Dermis blood vessel endothelial cell (primary cell): ENCODE measurements at places on chromosomes 1 and 21. TPM values are rescaled to one million over a fixed set of nuclear protein-coding genes. Genes with fewer than 3 reads are reported as not detected.
A peak's percentile ranks its signal among the peaks of the same experiment; 100 is the strongest.

CD1D gene
- not detected in 2 replicates for total RNA-seq

FALEC gene
- not detected in 2 replicates for total RNA-seq

DNA sequence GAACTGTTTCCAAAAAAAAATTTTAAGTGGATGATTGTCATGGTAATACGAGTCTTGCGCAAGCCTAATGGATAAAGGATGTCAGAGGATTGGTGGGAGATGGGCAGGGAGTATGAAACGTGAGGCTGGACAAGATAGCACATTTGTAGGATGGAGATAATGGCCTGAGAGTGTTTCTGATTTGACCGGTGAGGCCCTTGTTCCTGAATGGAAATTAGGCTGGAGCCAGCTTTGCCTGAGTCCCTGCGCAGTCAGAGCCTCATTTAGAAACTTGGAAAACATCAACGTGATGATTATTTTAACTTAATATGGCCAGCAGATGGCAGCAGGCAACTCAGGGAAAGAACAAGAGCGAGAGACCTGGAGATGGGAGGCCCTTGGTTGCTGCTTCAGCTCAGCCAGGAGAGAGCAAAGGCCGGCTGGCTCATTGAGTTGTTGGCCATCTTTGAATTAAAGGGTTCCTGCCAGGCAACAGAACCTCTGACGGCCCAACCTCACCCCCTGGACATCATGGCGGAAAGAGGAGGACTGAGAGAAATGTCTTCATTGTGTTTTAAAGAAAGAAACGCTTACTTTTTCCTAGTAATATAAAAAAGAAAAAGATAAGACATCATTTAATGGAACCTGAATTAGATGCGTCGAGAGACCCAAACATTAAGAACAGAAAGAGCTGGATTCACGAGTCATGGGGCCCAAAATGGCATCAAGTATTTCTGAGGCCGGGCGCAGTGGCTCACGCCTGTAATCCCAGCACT lies 80.3 kb downstream of the SELENOF start:
- peak; percentile 90 for DNase-seq

OR10K2 gene
- not detected in 2 replicates for total RNA-seq

- peak; percentile 23 for DNase-seq
Measured at GRCh38 chr1:21342961-21343838, 52.9 kb upstream of the ECE1 start.

CFH gene
- 56.6 and 74.4 TPM in 2 replicates for total RNA-seq

DNA sequence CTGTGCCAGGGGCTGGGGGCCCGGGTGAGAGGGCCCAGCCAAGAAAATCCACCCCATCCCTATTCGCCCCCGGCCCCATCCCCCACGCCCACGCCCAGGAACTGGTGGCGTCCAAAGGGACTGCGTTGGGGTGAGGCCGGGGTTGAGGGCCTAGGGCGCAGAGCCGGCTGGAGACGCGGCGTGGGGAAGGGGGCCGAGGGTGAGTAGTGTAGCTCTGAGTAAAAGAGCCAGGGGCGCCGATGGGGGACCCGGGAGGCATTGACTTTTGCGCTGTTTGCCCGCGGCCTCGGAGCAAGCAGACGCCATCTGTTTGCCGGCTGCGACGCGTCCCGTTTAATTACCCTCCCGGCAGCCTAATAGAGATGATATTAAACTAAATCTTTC lies 3.5 kb upstream of the DMRTA2 start:
- DNase-seq: no peak

CFHR1 gene
- not detected in 2 replicates for total RNA-seq

PDE4B gene
- total RNA-seq: 156 and 222 TPM in 2 replicates

DNA sequence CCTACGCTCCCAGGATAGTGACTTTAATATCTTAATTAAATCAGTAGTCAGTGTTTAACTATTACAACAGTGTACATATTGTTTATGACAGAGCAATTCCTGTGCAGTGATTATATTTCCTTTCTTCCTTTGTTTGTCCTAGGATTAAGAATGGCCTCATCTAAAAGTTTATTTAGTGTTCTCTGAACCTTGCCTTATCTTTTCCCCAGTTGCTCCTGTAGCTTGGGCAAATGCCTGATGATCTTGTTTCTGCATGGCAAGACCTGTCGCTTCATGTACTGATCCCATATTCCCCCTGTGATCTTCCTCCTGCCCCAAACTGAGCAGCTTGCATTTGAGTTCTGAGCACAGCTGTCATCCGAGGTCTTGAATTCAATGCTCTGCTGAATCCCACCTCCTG lies 69.1 kb upstream of the STUM start:
- DNase-seq: peak; percentile 25

GRCh38 chr1:184836141-184836540 lies 81.5 kb upstream of the EDEM3 start:
- DNase-seq: no peak

- no peak for DNase-seq
Measured at GRCh38 chr1:25748531-25749205, 51.3 kb upstream of the SELENON start.

GRCh38 chr21:31364253-31364945 lies 20.3 kb upstream of the TIAM1 start:
- DNase-seq: no peak

FBXO2 gene
- 1.7 and 1.9 TPM in 2 replicates for total RNA-seq

PBX1 gene
- 8.9 and 12.4 TPM in 2 replicates for total RNA-seq
